Breast epithelium (tissue), 4 donors: ENCODE measurements at places on chromosomes 16 and 17. TPM values are rescaled to one million over a fixed set of nuclear protein-coding genes. Genes with fewer than 3 reads are reported as not detected.

DNA sequence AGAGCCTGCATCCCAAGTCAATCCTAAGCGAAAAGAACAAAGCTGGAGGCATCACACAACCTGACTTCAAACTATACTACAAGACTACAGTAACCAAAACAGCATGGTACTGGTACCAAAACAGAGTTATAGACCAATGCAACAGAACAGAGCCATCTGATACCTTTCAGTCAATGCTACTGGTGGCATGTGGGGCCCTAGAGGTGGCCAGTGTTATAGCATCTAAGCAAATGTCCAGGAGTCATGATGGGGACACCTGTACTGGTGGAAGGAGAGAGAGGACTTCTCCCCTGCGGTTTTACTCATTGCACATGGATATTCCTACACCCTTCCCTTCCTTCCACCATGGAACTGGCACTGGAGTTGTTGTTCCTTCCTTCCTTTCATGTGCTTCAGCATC is 6.0 kb upstream of the ASIC2 start:
- no peak for DNase-seq

DNA sequence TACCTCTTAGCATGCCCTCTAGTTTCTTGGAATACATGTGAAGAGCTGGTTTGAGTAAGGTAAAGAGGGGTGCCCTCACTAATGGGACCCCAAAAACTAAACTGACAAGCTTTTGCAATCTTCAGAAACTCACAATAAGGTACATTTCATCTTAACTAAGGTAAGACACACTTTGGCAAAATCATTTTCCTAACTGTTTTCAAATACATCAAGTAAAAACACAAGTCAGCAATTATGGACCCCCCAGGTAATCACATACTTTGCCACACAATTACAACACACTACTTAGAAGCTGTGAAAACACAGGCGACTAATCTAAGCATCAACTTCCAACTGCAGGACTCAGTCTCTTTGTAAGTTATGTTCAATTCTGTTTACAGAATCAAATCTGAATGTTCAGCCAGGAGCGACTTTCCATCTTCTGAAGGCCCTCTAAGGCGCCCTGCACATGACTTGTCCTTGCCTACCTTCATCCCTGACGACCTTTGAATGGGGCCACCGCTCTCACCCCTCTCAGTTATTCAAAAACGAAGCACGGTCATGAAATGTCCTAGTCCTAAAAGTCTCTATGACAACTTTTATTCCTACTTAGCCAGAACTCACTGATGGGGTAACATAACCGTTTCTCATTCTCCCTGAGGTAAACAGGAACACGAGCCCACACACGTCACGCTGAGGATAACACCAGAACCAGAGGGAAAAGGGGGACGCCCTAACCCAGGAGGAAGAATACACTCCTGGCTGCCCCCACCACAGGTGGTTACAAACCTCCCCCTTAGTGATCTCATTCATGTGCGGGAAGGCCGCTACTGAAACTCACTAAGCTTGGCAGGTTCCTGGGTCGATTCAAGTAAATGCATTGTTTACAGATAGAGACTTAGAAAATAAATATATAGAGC is 5.5 kb downstream of the CREBBP start:
- DNase-seq: no peak

DNA sequence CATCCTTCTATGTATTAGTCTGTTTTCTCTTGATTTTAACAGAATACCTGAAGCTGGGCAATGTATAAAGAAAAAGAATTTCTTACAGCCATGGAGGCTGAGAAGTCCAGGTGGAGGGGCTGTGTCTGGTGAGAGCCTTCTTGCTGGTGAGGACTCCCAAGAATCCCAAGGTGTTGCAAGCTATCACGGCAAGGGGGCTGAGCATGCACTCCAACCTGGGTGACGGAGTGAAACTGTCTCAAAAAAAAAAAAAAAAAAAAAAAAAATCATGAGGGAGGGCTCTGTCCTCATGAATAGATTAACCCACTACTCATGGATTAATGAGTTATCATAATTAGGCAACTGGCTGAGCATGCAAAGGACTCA is 19.4 kb downstream of the NQO1 start:
- DNase-seq: no peak

DNA sequence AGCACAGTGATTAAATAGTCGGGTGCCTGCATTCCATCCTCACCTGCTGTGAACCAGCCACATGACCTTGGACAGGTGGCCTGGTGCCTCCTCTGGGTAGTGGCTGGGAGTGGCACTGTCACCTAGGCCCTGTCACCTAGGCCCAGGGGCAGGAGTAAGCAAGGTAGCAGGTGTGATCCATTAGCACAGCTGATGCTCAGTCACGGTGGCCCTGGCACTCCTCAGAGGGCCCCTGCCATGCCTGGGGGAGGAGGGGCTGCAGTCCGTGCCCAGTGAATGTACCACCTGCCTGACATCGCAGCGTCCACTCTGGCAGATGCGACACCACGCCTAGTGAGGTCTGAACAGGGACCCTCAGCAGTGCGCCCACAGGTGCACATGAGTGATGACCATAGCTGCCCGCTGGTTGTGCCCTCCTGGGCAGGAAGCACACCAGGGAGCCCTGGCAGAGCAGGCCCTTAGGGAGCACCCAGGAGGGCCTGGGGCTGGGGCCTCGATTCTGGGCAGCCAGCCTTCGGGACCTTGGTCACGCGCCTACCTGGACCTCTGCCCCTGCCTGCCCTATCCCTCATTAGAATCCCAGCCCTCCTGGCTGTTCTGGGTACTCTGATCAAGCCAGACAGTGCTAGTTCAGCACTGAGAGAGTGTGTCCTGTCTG is 33.1 kb upstream of the CRISPLD2 start:
- DNase-seq: no peak

DNA sequence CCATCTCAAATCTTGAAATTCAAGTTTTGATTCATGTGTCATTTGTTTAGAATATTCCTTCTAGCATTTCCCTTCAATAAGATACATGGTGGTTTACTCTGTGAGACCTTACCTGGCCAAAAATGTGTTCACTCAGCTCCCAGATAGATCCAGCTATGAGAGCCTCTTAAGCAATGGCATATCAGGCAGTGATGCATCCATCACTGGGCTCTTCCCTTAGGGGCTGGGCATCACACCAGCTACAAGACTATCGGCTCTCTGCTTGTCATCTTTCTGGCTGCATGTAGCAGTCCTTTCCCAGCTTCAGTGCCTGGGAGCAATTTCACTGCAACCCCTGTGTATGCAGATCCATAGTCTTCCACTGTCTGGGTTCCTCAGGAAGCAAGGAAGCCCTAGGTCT is 40.6 kb downstream of the GOSR1 start:
- DNase-seq: no peak

DNA sequence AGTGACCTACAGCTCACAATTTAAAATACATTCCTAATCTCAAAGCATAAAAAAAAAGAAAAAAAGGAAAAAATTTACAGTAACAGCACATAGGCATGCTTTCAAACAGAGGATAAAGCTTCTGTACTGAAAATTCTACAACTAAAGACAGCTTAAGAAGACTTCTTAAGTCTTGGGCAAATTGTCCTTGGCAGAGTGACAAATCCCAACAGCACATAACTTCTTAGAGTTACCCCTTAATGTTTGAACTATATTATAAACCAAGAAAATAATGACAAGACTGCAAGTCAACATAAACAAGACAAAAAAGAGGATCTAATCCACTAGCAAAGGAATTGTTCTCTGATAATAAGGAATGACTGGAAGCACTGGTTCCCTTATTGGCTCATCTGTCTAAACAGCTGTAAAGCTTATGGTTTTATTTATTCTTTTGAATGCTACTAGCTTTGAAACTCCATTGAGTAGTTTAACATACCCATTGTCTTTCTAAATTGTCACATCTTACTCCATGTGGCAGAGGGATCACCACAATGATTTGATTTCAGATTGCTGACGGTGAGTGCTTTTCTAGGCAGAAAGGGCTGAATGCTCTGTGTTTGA is 1576.8 kb upstream of the GOT2 start:
- DNase-seq: no peak

DNA sequence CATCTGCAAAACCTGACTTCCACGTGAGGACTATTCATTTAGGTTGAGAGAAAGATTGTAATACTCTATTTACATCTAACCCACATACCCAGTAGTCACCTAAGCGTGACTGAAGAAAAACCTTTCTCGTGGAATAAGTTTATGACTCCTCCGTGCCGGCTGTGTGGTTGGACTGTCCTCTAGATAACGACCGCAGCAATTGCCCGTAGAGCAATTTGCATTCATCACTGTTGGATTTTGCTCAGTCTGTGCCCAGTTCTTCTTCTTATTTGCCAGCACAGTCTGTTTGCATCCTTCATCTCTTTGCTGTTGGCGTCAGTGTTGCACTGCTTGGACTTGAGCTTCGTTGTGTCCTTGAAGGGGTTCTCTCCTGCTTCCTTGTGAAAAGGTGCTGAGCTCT is 131.3 kb downstream of the CYB561 start:
- no peak for DNase-seq

- no peak for DNase-seq
Measured at GRCh38 chr17:19376811-19377210, 1.5 kb upstream of the MAPK7 start.

GRCh38 chr16:71777329-71777728 is 31.3 kb downstream of the AP1G1 start:
- DNase-seq: no peak

Gene PEMT
- total RNA-seq: 52.4 TPM

Gene AARSD1
- total RNA-seq: 34.7 TPM

Gene PRDM7
- total RNA-seq: not detected

Gene NME4
- total RNA-seq: 46.5 TPM
